ENCODE measurements at places on chromosomes 4 and X.

DNA sequence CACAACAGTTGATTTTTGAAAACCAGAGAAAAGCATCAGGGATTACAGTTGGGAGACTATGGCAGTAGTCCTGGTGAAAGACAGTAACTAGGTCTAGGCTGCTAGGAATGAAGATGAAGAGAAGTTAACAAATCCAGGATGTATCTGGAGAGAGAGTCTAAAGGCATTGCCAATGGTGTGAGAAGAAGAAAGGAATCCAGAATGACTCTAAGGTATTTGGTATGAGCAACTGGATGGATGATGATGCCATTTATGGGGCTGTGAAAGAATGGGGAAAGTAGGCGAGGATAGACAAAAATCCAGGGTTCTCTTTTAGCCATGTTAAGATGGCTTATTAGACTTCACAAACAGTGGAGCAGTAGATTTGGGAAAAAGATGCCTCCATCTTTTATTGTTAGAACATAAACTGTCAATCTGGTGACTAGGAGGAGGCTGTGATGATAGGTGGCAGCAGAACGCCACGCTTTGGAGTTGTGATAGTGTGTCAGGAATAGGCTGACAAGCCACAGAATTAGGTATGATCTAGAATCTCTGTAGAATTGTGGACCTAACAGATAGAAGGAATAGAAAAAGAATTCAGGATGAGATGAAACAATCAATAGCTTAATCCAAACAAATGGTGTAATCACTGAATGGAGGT, 27.3 kb upstream of the JADE1 start:
- no peak for DNase-seq

GRCh38 chr4:48315728-48316630, 25.4 kb upstream of the SLAIN2 start:
- DNase-seq: no peak

GRCh38 chr4:87073199-87074120, 138.6 kb downstream of the AFF1 start:
- no peak for DNase-seq

DNA sequence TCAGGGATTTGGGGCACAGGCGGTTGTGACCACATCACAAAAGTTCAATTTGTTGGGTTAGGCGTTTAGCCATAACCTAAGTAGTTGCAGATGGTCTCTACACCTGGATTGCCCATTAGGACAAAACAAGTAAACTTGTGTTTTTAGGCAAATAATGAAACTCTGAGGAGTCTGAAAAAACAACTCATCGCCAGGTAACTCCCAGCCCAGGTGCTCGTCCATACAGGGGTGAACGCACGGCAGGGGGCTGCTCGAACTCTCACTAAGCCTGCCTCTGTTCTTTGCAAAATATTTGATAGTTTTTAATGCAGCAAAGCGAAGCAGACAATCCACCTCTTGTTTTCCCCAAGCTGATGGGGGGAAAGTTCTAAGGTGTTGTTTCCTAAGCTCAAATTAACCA, 559 bp upstream of the RHOH start:
- DNase-seq: no peak

- DNase-seq: no peak
These were observed 46.5 kb upstream of the HPSE start for GRCh38 chr4:83381173-83381572.

GRCh38 chr4:38846015-38846414, 10.6 kb downstream of the TLR6 start:
- no peak for DNase-seq

- no peak for DNase-seq
These were observed 283.5 kb upstream of the FTHL17 start for GRCh38 chrX:31355206-31355955.

DNA sequence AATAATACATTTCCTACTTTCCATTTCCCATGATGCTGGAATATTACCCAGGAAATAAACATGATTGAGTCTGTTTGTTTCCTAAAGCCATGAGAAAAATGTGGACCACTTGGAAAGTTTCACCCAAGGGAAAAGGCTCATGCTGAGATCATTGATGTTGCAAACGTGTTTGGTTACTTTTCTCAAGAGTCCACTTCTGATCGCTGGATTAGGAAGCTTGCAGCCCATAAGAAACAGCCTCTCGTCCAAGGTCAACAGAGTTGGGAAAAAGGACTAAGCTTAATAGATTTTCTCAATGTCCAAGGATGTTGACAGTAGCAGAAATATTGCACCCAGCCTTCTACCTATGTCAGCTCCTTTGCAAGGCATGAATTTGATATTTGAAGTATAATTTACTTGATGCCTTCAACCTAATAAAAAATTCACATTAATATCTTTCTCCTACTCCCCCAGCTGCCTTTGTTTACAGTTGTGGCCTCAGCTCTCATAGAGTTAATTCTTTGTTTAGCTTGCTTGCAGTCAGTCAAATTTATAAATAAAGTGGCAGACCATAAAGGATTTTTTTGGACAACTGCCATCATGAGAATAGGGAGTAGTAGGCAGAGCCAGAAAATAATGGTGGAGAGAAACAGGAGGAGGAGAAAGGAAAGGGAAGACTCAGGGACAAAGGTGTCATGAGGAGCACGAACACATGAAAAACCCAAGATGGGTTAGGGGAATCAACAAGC, 65.6 kb upstream of the BLTP1 start:
- DNase-seq: no peak

- DNase-seq: peak; percentile 19
These were observed 12.5 kb downstream of the TRAPPC2 start for GRCh38 chrX:13721819-13722519.

- DNase-seq: no peak
These were observed 10.5 kb downstream of the ZCCHC18 start for GRCh38 chrX:104122829-104123228.

GRCh38 chr4:7769396-7770223, 170.1 kb downstream of the AFAP1 start:
- DNase-seq: peak; percentile 29

DNA sequence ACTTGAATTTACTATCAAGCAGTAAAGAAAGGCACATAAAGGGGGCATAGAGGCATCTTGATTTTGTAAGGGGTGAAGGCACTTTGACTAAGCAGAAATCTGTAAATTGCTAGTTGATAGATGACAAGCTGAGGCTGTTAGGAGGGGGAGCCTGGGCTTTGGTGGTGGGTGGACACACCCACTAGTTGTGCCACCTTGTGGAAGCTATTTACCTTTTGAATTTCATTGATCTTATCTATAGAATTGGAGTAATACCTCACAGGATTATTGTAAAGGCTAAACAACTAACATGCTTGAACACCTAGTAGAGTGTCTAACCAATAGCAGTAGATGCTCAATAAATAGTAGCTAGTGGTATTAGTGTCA, 142.8 kb upstream of the KCNIP4 start:
- DNase-seq: no peak

GRCh38 chrX:103776546-103776945, at the start of gene PLP1:
TSS of gene PLP1 (plus strand) at chrX:103776840. CDS start at chrX:103776996, 156 bp downstream.
- DNase-seq: no peak
